Islet precursor cell (in vitro differentiated cells): ENCODE measurements at places on chromosomes 7 and 10.
A peak's percentile ranks its signal among the peaks of the same experiment; 100 is the strongest.

DNA sequence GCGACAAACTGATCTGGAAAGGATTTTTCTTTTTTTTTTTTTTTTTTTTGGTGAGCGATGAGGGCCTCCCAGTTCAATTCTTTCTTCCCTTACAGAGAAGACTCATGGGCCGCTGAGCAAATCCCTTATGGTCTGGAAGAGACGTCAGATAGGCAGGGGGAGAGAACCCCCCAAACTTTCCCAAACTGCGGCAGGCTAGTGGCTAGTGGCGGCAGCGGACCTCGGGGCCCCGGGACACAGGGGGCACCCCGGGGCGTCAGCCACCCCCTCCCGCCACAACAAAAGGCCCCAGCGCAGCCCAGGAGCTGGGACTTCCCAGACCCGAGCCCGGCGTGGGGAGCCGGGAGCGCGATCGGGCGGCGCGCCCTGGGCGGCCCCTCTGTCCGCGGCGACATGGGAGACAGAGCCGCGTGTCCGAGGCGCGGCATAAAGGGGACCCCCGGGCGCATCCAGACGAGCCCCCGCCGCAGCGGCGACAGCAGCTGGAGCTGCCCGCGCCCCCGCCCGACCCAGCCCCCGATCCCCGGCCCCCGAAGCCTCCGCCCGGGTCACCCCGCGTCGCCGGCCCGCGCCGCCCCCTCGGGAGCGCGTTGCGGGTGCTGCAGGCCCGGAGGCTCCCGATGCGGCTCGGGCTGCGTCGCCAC is 755 bp downstream of the FAM171A1 start:
- peak; percentile 61 for DNase-seq

DNA sequence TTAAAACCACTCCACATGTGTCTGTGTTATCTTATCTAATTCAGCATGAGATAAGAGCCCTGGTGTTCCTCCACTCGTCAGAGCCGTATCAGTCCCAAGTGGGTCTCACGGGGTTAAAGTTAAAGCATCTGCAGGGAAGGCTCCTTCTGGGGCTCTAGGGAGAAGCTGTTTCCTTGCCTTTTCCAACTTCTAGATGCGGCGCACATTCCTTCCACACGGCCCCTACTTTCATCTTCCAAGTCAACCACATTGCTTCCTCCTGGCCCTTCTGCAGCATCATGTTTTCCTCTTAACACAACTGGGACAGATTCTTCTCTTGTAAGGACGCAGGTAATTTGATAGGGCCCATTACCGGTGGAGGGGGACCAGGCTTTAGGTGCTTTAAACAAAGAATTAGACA is 620.1 kb upstream of the DPP6 start:
- no peak for DNase-seq

DNA sequence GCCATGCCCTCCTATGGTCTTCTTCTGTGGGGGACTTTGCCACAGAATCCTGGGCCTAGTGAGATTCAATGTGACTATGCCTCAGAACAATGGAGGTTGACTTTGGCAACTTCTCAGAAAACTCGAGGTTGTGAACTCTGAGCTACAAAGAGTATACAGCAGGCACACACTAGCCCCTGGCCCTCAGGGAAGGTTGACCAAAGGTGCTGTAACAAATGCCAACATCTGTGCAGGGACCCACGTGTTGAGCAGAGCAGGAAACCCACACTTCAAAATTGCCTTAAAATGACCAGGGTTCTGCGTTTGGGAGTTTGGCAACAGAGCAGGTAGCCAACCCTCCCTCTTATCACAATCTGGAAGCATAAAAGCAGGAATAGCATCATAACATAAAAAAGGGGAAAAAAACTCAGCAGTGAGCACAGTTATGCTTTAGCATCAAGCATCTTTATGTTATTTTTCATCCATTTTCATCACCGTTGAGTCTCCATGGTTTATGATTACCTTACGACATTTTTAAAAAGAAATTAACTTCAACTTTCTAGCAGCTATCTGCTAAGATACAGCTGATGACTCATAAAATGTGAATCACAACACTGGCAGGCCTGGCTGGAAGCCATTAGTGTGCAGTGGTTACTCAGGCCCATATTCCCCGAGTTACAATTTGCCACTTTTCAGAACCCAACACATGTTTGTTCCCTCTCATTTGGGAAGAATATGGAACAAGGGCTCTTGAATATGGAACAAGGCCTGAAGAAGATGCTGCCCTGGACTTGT is 11.1 kb downstream of the PRLHR start:
- DNase-seq: peak; percentile 46

DNA sequence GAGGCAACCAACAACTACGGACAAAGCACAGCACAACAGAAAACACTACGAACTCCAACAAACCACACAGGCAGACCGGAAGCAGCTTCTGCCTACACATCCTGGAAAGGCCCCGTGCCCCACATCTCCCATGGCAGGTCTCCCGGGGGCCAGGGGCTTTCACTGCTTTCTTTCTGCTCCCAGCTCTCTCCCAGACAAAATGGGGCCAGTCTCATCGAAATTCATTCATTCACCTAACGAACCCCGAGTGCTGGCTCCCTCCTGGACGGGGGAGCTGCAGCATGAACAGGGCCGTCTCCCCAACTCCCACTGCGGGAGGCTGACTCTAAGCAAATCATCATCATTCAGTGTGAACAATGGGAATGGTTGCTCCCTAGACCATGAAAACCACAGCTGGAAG is 47.6 kb upstream of the NANOS1 start:
- DNase-seq: peak; percentile 28

DNA sequence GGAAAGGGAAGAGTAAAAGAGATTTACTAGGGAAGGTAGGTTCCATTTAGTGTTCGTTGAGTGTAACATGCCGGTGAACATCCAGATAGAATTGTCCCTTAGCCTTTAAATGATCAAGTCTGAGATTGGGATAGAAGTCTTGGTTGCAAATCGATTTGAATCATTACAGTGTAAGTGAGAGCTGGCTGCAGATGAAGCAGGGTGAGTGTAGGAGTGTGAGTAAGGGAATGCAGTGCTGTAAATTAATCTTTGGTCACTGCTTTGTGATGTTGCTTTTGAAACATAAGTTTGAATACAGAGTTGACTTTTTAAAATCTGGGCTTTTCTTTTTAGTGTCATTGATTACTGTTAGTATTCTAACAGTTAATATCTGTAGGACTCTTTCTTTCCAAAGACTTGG is 16.3 kb downstream of the TPST1 start:
- no peak for DNase-seq

- DNase-seq: no peak
Measured at GRCh38 chr7:37249240-37249639, 199.4 kb downstream of the ELMO1 start.

GRCh38 chr7:132755538-132756483 is 179.5 kb upstream of the PLXNA4 start:
- DNase-seq: no peak

DNA sequence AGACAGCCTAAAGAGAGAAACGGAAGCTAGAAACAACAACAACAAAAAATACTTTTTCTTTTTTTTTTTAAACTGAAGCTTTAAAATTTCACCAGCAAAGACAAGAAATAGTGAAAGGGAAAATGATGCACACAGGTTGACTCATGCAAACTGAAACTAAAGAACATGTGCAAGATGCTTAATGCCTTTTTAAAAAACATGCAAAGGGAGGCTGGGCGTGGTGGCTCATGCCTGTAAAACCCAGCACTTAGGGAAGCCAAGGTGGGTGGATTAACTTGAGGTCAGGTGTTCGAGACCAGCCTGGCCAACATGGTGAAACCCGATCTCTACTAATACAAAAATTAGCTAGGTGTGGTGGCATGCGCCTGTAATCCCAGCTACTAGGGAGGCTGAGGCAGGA is 15.1 kb upstream of the CUBN start:
- no peak for DNase-seq

- DNase-seq: no peak
Measured at GRCh38 chr10:2575460-2575859, 491.9 kb upstream of the PFKP start.

GRCh38 chr7:155861480-155861868 is 49.2 kb upstream of the SHH start:
- peak; percentile 35 for DNase-seq

DNA sequence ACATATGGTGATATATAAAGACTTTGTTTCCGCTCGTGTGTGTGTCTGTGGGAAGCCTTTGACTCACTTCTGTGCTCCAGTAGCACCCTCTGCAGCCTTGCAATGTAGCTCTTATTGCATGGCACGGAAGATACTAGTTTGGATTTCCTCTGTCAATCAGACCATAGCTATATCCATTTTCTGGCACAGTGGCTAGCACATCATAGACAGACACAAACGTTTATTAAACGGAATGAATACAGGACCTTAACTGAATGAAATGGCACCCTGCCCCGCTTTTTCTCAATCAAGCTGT is 124.0 kb upstream of the PTPN20 start:
- no peak for DNase-seq

DNA sequence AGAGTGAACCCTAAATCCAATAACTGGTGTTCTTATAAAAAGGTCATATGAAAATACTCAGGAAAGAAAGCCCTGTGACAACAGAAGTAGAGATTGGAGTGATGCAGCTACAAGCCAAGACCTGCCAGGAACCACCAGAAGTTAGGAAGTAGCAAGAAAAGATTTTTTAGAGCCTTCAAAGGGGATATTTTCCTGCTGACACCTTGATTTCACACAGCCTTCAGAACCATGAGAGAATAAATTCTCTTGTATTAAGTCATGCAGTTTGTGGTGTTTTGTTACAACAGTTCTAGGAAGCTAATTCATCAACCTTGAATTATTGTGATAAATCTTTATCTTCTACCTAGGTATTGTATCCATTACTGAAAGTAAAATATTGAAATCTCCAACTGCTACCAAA is 81.0 kb downstream of the HYCC1 start:
- DNase-seq: no peak

DNA sequence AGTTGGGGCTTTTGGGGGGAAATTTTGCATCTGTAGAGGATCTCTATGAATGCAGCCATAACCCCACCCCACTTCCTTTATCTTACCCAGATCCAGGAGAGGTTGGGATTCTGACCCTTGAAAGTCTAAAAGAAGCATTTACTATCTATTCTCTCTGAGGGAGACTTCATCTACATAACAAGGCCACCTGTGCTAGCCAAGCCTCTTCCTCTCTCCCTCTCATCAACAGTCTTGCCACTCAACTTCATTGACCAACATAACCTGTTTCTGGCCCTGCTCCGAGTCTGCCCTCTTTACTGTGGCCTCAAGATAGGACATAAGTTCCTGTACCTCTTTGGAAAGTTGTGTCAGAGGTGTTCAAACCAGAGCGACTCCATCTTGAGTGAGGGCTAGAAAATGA is 19.4 kb downstream of the TUBAL3 start:
- DNase-seq: no peak

DNA sequence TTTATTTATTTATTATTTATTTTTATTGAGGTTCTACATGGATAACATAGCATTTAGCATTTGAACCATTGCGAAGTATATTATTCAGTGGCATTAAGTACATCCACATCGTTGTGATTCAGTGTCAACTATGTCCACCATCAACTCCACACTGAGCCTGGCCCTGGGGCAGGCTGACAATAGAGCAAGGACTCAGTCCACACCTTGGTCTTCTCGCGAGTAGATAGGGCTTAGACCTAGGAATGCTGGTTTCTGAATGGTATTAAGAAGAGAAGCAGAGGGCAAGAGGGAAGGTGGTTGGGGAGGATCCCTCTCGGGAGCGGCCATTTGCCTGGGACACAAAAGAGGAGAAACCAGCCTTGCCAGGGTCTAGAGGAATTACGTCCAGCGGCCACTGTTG is 599.2 kb upstream of the MGMT start:
- DNase-seq: peak; percentile 9

DNA sequence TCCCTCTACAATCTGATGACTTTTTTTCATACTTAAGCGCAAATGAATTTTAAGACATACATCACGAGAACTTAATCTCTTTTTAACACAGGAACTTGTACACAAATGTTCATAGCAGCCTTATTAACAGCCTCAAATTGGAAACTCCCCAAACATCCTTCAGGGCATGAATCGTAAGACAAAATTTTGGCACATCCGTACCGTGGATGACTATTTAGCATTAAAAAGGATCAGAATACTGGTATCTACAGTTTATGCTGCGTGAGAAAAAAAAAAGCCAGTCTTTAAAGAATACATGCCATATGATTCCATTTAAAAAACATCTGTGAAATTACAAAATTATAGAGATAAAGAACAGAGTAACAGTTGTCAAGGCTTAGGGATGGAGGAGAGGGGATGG is 46.8 kb downstream of the PDE1C start:
- no peak for DNase-seq

DNA sequence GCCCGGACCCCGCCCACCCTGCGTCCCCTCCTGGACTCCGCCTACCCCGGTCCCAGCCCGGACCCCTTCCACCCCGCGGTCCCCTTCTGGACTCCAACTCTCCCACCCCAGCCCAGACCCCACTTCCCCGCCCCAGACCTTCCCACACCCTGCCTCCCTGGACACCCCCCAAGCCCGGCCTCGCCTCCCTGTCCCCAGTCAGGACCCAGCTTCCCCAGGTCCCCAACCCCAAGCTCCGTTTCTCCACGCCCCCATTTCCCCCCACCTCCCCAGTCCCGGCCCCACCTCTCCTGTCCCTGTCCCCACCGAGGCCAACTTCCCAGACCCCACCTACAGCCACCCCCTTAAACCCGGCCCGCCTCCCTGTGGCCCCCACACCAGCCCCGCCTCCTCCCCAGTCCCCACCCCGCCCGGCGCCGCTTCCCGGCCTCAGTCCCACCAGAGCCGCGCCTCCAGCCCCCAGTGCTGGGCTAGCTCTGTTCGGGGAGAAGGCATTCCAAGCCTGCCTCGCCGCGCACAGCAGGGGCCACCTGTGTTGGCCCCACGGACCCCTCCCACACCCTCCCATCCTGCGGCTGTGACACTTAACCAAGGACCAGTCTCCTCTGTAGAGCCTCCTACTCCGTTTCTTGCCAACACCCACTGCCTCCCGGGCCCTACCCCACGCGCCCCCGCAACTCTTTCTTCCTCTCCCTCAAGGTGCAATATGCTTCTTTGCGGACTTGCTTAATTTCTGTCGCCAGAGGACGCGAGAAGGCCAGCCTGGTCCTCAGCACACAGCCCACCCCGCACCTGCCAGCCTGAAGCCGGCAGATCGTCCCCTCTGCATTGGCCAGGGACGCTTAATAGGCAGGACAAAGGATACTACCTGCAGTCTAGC is 736 bp upstream of the ITIH5 start:
- peak; percentile 75 for DNase-seq

DNA sequence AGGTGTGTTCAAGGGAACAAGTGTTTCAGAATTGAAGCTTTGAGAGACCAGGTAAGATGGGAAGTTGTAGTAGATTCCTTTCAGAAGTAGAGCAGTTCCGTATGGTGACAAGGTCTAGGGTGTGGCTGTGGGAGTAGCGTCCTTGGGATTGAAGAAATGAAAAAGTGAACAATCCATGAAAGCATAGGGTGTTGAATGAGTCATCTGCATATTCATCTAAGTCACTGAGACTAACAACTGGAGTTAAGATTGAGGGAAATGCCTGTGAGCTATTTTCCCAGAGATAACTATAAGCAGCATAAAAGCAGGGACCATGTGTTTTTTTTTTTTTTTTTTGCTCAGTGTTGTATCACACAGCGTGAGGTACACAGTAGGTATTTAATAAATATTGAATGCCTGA is 134.8 kb downstream of the PHTF2 start:
- no peak for DNase-seq

GRCh38 chr10:93865794-93866425 is 27.9 kb upstream of the SLC35G1 start:
- no peak for DNase-seq
